ENCODE measurements at places on chromosomes 4 and X. TPM values are rescaled to one million over a fixed set of nuclear protein-coding genes. Genes with fewer than 3 reads are reported as not detected.

RAB9B gene
- total RNA-seq, result 36.2 TPM

GAGE1 gene
- not detected for total RNA-seq

NFXL1 gene
- 9.1 TPM for total RNA-seq

DBET gene
- total RNA-seq, result not detected

MAGEC1 gene
- total RNA-seq, result not detected

All from tongue (tissue), 3 donors.